ENCODE measurements at places on chromosomes 6 and 20.

GRCh38 chr20:62830251-62830650 is 13.4 kb downstream of the COL9A3 start:
- DNase-seq, result no peak

DNA sequence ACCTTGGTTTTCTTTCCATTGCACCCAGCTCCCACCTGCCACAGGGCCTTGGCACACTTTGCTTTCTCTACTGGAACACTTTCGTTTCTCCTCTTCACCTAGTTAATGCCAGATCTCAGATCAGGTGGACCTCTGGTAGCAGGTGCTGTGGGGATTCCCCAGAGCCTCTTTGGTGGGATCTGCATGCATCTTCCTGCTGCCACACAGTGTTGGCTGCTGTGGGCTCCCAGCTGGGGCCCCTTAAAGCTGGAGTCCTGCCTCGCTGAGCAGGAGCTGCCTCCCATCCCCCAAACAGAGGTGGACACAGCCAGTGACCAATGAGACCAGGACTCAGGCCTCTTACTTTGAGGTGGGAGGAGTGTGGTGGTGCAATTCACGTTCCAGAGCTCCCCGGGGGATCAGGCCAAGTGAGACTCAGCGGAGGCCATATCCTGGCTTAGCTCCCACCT is 28.4 kb downstream of the CEBPB start:
- DNase-seq, result no peak

DNA sequence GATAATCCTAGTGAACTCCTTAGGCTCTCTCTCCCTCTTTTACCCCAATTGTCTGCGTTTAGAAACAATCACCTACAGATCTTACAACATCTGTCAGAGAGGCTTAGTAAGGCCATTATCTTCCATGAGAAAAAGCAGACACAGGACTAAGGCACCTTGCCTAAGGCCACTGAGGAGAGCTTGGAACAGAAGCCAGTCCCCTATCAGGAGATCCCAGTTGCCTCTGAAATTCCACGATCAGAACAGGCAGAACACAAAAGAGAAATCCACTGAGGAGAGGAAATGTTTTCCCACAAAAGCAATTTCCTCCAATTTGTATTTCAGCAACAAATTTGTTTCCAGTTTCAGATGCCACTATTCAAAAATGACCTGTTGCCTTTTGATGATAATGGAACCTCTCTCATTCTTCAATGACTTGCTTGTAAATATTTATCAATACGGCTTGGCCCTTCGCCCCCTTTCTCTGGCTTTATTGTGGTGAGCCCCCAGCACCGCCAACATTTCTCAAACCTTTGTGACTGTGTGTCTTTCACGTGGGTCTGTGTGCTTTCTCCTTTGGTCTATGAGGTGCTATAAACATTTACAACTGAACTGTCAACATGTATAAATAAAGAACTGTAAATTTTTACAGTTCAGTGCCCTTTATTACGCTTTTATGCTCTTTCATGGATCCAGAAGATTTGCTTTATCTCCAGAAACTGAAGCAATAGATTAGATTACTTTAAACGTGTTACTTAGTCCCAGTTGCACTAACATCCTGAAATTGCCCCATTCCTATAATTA is 187.8 kb upstream of the PHACTR1 start:
- DNase-seq, result no peak

GRCh38 chr6:28537065-28537464 is 11.4 kb downstream of the GPX5 start:
- no peak for DNase-seq

DNA sequence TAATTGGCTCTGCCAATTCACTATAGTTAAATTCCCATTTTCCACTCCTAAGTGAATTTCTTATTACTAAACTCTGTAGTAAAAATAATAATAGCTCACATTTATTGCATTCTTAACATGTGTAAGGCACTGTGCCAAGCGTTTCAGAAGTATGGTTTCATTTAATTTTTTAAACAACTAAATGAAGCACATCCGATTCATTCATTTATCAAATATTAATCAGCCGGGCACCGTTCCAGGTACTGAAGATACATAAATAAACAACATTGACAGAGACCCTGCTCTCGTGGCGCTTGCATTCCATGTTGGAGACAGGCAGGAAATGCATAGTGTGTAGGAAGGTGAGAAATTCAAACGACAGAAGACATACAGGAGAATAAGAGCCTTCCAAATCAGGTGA is 423.2 kb upstream of the JARID2 start:
- no peak for DNase-seq

GRCh38 chr20:43458422-43458924 is 777 bp downstream of the SRSF6 start:
- no peak for DNase-seq

DNA sequence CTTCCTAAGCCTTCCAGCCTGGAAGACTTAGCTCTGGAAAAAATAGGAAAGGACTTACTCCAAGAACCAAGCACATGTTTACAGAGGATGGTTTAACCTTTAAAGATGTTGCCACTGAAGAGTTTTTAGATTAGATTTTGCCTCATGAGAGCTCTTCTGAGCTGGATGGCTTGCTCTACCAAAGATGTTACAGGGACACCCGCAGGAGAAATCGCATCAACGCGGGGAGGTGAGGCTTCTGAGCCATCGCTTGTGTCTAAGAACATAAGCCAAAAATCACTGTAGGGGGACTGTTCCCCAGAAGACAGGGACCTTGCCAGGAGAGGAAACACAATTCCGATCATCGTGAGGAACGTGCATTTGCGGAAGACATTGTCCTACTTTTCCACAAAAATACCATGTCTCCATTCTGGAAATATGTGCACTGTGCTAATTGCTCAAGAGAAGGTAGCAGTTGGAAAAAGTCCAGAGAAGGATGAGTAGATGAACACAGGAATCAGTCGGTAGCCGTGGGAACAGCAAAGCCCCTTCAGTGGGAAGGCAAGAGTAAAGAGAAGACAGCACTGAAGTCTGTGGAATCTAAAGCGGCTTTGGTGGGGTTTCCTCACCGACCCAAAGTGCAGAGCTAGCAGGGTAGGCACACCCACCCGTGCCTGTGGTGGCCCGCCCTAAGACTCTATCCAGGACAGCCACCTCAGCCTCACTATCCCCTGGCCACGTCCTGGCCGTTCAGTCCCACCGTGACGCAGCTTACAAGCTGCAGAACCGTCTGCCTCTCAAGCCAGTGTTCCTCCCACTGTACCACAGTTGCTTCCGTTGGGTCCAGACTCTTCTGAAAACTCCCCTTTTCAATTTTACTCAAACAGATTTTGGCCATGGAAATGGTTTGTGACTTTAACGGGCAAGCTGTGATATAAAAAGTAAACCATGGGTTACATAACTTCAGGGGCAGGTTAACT is 334.8 kb downstream of the NRN1 start:
- DNase-seq, result no peak

- no peak for DNase-seq
Measured at GRCh38 chr6:1312473-1313367, 822 bp downstream of the FOXQ1 start.

- DNase-seq, result no peak
Measured at GRCh38 chr20:14820771-14821170, 483.4 kb upstream of the FLRT3 start.

- DNase-seq, result no peak
Measured at GRCh38 chr20:58312836-58313235, 3.3 kb downstream of the RAB22A start.

GRCh38 chr6:136947037-136947436 is 24.9 kb downstream of the SLC35D3 start:
- DNase-seq, result no peak

GRCh38 chr6:168020242-168020641 is 22.8 kb downstream of the KIF25 start:
- no peak for DNase-seq

Data from stimulated activated naive CD4-positive, alpha-beta T cell (primary cell).